ENCODE measurements at places on chromosomes 6 and 20.
A peak's percentile ranks its signal among the peaks of the same experiment; 100 is the strongest.

DNA sequence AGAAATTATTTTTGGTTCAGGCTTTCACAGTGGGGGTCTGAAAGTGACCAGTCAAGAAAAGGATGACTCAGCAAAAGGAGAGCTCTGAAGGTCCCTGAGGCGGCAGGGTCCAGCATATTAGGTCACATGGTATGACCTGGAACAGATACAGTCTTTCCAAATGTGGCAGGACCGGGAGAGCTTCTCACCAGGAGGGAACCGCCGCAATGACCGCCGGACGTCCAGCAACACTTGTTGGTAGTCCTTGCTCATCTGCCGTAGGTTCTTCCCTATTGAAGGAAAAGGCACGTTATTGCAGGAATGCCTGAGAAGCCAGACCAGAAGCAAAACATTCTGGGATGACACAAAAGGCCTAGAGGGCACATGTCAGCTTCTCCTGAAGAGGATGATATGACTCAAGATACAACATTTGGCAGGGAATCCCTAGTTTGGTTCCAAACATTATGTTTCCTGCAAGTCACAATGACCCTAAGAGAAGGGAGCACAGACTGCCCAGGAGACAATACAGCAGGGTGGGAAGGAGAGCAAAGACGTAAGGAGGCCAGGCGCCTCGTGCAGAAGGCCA, 17.4 kb downstream of the TBC1D20 start:
- no peak for DNase-seq

GRCh38 chr6:168892031-168892430, 361.6 kb downstream of the THBS2 start:
- DNase-seq = no peak

GRCh38 chr6:157551041-157551832, 170.2 kb downstream of the ZDHHC14 start:
- DNase-seq = no peak

DNA sequence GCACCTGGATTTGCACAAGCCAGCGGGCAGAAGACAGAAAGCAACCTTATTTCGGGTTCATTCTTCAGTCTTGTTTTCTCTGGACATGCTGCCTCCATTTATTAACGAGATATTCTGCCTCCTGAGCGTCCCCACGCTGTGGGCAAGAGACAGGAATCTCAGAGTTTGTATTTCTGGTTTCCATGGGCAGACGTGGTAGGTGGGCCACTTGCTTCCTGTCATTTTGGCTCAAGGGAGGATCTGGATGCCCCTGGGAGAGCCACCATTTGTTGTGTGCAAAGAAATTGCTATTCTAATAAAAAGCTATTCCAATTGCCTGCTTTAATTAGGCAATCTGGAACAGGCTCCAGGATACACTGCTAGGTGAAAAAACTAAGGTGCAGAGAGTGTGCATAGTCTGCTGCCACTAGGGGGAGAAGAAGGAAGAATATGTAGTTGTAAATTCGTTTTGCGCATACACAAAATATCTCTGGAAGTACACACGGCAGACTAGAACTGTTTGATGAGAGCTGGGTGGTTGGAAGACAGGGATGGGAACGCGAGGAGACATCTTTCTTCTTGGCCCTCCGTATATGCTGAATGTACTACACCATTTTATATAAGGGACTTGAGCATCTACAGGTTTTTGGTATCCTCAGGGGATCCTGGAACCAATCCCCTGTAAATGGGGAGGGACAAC, 30.1 kb upstream of the SLC16A10 start:
- DNase-seq = peak; percentile 36

DNA sequence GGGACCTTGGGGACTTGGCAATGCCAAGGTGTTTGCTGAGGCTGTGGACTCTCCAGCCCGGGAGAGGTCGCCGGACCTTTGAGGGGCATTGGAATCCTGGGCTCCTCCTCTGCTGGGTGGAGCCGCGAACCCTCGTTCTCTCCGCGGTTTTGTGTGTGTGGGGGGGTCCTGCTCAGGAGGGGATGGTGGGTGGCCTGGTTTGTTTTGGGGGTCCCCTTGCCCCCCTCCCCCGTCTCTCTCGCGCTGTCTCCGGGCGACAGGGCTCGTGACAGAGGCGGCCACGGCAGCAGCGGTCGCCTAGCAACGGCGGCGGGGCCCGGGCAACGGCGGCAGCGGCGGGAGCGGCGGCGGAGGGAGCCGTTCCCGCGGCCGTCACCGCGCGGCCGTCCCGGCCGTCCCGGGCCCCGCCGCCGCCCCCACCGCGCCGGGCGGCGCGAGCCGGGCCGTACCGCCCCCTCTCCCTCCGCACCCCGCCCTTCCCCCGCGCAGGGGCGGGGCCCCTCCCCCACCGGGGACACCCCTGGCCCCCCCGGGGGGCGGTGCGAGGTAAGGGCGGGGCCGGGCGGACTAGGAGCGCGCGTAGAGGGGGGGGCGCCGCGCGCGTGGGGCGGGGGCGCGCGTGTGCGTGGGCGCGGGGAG, 7.8 kb downstream of the SYNGAP1 start:
- DNase-seq = peak; percentile 57

GRCh38 chr6:44250718-44251123, 3.8 kb downstream of the HSP90AB1 start:
- DNase-seq = no peak

GRCh38 chr20:45416917-45417316, 976 bp downstream of the PIGT start:
- no peak for DNase-seq

DNA sequence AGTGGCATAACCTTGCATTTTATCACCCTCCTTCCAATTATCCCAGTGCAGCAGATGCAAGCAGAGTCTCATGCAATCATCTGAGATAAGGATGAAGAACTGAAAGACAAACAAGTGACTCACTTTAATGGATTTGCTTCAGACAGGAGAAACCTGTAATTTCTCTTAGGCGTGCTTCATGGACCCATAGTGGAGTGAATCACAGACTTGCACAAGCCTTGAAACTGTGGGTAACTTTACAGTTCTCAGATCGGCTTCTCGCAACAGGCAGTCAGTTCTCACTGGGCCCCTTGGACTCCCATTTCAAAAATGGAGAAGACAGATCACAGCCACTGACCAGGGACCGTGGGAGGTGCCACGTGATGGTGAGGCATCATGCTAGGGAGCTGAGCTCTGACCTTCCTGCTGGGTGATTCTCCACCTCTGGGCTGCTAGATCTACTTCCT, at the start of gene ADGRF4:
ADGRF4 (plus strand) TSS at position 239 of the 446 bp plus-strand sequence. CDS start 8,666 bp downstream, outside the sequence.
- no peak for DNase-seq

DNA sequence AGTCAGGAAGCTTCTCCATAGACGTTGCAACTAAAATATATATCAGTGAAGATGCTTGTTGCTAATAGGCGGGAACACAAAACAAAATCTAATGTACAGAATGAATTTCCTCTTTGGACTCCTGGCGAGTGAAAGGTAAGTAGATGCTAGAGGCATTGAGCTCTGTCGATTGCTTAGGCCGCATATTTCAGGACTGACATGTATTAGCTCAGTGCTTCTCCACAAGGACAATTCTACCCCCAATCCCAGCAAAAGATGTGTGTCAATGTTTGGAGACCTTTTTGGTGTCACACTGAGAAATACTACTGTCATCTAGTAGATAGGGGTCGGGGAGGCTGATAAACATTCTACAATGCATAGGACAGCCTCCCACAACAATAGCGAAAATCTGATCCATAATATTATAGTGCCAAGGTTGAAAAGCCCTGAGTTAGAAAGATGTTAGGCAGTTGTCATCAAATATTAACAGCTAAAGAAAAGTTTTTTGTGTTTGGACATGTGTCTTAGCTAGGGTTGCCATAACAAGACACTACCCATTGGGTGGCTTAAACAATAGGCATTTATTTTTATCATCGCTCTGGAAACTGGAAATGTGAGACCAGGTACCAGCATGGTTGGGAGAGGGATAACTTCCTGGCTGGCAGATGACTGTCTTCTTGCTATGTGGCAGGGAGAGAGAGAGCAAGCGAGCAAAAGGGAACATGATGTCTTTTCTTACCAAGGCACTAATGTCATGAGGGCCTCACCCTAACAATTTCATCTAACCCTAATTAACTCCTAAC, 48.0 kb upstream of the BCAS1 start:
- no peak for DNase-seq

GRCh38 chr20:62240020-62240685, 1.8 kb downstream of the OSBPL2 start:
- no peak for DNase-seq

GRCh38 chr6:55636406-55637102, 57.6 kb upstream of the HMGCLL1 start:
- DNase-seq = peak; percentile 79

- DNase-seq = peak; percentile 26
These were observed 17.7 kb downstream of the DHX35 start for GRCh38 chr20:38979842-38980241.

GRCh38 chr6:66897576-66897975, 1190.5 kb upstream of the EYS start:
- no peak for DNase-seq

DNA sequence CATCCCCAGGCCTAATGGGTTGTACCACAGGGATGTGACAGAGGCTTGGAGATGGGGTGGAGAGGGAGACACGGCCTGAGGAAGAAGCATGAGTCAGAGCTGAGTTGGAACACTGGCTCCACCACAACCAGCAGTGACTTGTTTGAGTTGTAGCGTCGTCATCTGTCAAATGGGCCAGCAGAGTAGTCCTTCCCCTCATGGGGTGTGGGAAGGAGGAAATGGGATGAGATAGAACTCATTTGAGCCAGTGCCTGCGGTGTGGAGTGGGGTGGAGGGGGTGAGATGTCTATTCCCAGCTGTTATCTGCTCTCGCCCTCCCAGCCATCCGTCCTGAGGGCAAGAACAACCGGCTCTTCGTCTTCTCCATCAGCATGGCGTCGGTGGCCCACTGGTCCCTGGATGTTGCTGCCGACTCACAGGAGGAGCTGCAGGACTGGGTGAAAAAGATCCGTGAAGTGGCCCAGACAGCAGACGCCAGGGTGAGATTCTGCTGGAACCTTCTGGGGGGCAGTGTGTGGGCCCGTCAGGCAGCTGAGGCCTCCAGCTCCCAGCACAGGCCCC, 32.5 kb downstream of the PLCG1 start:
- DNase-seq = no peak

- DNase-seq = no peak
These were observed 30.3 kb downstream of the PPARD start for GRCh38 chr6:35372633-35373032.

- no peak for DNase-seq
These were observed 83.3 kb downstream of the SYCP2 start for GRCh38 chr20:59850018-59850641.

DNA sequence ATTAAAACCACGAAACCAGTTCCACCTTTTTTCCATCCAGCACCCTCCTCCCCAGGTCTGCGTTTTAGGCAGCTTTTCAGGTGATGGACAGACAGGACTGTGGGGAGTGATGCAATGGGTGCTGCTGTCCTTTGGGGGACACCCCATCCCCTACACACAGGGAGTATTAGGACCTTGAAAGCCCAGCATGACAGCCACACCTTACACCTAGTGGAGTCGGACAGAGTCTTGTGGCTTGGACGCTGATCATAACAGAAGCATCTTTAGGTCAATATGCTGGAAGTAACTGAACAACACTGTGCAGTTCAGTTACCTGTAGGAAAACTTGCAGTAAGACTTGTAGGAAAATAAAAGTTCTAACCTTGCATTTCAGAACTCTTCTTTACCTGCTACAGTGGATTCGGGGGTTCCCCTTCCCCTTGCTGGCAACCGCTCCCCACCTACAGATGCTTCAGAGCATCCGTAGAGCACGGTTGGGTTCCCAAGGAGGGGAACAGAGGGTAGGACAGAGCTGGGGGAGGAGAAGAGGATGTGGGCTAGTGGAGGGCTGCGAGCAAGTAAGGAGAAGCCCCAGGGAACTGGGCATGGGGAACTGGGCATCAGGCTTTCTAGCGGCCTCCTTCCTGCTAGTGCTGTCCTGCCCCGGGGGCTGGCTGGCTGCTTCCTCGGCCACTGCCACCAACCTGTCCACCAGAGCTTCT, 31.7 kb downstream of the PLEKHG1 start:
- DNase-seq = no peak

GRCh38 chr20:34302312-34302722, 838 bp downstream of the AHCY start:
- DNase-seq = no peak

DNA sequence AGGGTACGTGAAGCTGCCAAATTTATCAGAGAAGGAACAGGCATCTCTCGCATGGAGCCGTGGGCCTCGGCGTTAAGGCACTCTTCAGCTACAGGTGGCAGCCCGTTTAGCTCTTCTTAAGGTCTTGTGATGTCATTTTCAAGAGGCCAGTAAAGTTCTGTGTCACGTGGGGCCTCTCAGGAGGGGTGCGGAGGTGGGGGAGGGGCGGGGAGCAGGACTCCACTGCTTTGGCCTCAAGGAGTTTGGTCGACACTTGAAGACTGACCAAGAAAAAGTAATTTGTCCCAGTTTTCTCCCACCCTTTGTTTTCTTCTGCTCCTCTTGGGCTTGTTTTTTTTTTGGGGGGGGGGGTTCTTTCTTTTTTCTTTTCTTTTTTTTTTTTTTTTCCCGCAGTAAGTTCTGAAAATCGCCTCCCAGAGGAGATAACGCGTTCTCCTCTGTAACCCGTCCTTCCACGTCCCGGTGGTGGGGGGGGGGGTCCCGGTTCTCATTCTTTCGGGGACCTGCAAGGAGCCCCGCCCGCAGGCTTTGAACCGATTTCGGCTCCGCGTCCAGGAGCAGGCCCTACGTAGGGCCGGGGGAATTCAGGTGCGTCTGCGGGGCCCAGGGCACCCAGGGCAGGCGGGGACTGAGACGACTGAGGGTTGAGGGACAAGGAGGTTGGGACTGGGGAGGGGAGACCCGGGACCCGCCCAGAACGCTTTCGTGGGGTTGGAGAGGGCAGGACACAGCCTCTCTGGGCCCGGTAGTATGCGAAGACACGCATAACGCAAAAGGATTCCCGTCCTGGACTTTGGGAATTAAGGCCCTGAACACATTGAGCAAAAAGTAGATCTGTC, 26.0 kb downstream of the GPX6 start:
- no peak for DNase-seq

- no peak for DNase-seq
These were observed 1.6 kb downstream of the SLC24A3 start for GRCh38 chr20:19213946-19214490.

GRCh38 chr6:5846335-5846734, 160.4 kb downstream of the NRN1 start:
- DNase-seq = no peak
